ENCODE measurements at places on chromosomes 1 and 21.

DNA sequence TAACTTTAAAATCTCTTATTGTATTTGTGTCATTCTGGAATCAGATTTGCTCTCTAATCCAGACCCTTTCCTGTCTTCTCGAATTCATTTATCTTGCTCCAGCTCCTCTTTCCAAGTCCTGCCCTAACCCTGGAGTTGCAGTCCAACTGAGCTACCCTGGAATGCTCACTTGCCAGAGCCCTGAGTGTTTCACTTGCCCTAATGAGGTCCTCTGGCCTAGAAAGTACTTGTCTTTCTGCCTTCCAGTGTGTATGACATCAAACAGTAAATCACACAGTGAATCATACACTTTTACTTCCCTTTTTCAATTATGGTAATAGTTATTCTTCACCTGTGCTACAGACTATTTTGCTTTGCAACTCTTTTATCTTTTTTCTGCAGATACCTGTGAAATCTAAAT is 96.9 kb downstream of the NEK7 start:
- DNase-seq, result peak; percentile 21

DNA sequence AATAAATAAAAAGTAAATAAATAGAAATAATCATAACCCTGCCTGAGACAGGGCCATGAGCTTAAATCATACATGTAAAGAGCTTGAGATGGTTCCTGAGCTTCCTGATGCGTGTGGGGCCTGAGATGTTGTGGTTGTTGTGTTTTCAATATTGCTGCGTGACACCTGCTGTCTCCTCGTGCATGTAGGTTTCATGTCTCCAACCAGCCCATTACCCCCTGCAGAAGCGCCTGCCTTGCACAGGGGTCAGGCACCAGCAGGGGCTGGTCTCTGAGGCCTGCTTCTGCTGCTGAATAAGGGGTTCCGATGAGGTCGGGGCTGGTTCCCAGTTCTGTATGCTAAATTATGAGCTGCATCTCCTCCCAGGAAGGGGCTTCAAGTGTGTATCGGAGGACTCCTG is 15.9 kb downstream of the UMODL1 start:
- no peak for DNase-seq

DNA sequence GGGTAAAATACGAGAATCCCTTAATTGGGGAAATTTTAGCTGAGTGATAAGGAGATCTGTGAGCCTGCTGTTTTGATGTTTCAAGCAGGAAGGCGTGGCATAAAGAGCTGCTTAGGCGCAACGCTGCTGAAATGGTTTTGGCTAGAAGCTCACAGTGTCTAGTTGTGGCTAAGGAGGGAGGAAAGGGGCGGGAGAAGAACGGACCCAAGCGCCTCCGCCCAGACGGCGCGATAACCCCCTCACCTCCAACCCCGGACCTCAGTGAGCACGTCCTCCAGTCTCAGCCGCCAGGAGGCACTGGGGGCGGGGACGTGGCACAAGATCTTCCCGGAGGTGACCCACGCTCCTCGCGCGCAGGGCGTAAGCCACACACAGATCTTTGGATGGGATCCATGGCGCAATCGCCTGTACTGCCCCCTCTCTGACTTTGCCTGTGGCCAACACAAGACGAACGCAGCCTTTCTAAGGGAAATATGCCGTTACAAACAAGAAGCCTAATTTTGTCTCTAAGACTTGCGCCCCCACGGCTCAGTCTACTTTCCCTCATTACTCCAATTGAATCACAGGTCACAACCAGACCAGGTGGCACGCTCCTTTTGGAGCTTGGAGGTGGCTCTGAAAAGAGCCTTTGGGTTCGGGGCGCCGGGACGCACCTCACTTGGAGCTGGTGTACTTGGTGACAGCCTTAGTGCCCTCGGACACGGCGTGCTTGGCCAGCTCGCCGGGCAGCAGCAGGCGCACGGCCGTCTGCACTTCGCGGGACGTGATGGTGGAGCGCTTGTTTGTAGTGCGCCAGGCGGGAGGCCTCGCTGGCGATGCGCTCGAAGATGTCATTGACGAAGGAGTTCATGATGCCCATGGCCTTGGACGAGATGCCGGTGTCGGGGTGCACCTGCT is 23.4 kb upstream of the RNF187 start:
- DNase-seq, result peak; percentile 58

DNA sequence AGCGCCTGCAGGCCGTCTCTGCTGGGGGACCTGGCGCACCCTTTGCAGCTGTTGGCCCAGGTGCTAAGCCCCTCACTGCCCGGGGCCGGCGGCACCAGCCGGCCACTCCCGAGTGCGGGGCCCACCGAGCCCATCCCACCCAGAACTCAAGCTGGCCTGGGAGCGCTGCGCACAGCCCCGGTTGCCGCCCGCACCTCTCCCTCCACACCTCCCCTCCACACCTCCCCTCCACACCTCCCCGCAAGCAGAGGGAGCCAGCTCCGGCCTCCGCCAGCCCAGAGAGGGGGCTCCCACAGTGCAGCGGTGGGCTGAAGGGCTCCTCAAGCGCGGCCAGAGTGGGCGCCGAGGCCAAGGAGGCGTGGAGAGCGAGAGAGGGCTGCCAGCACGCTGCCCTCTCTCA is 177.8 kb upstream of the KAZN start:
- no peak for DNase-seq

- no peak for DNase-seq
Observed at GRCh38 chr1:10257851-10258250, 47.5 kb downstream of the KIF1B start.

DNA sequence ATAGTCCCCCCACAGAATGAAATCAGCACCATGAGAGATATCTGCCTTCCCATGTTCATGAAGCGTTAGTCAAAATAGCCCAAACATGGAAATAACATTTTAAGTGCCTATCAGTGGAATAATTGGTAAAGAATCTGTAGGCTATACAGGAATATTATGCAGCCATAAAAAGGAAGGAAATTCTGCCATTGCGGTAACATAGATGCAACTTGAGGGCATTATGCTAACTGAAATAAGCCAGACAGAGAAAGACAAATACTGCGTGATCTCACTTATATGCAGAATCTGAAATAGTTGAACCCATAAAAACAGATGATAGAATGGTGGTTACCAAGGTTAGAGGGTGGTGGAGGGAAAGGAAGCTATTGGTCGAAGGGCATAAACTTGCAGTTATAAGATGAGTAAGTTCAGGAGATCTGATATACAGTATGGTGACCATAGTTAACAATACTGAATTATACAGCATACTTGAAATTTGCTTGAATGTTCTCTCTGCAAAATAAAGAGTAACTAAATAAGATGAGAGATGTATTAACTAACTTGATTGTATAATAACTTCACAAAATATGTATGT is 699 bp upstream of the IL23R start:
- DNase-seq, result no peak

GRCh38 chr1:92795166-92795565 is 10.3 kb upstream of the EVI5 start:
- no peak for DNase-seq

GRCh38 chr1:65221638-65222339 is 73.8 kb downstream of the AK4 start:
- no peak for DNase-seq

DNA sequence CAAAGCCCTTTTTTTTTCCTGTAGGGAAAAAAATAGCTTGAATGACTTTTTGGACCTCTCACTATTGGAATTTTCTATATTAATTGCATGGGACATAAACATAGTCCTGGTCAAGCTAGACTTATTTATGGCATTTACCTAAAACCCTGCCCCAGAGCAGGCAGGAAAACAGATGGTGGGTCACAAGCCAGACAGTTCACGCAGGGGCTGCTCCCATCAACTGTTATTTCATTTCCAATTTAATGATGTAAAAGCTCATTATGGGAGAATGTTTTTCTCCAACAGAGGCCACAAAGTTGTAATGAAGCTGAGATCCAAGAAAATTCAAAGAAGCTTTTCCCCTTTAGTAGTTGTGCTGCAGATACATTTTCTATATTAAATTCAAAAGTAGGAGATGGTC is 99.2 kb downstream of the SGIP1 start:
- no peak for DNase-seq

DNA sequence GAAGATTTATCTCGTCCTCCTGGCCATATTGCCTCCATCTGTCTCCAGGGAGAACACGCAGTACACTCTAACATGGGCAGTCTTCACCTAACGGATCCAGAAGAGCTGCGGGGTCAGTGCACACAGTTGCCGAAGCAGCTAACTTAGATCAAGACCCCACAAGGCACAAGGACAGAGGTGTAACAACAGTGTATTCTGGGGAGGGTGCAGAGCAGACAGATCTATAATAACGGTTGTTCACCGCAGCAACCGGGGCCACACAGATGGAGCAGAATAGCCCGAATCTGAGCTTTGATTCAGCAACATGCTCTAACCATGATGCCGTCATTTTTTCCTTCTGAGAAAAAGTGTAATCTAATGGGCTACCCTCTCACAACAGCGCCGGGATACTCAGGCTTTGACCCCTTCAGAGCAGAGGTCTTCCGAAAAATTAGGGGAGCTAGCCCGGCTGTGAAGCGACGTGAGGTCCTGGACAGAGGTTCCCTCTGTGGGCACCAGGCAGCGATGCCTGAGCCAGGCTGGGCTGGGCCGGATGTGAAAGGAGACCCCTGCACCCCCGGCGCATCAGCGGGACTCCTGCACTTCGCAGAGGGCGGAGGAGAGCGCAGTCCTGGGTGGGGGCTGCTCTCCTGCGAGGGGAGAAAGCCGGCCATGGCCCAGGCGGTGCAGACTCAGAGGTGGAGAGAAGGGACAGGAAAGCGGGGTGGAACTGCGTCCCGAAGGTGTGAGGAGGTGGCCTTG is 57.5 kb downstream of the BCL9 start:
- DNase-seq, result peak; percentile 42

DNA sequence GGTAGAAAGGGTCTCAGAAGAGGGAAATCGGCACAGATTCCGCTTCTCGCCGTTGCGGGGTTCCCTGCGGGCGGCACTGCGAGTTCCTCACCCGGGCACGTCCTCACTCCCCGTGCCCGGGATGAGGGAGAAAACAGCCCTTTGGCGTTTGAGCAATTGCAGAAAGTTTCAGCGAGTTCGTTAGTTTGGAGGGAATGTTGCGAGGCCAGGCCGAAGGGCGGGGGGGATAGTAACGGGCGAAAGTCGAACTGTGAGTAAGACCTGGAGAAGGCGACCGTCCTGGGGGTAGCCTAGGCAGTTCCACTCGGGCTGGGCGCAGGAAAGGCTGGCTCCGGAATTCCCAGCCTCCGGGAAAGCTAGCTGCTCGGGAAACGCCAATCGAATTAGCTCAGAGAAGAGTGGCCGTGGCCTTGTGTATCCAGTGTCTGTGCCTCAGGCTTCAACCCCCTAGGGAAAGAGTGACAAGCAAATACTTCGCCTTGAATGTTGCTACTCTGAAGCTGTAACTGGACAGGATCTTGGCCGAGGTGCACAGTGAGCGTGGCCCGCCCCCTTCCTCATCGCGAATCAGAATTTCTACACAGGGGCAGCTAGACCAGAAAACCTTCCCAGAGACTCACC is 787 bp downstream of the PTGFR start:
- peak; percentile 47 for DNase-seq

- DNase-seq, result no peak
Observed at GRCh38 chr1:219913005-219913770, 15.2 kb downstream of the SLC30A10 start.

- no peak for DNase-seq
Observed at GRCh38 chr1:11638121-11638520, 16.1 kb downstream of the FBXO2 start.

DNA sequence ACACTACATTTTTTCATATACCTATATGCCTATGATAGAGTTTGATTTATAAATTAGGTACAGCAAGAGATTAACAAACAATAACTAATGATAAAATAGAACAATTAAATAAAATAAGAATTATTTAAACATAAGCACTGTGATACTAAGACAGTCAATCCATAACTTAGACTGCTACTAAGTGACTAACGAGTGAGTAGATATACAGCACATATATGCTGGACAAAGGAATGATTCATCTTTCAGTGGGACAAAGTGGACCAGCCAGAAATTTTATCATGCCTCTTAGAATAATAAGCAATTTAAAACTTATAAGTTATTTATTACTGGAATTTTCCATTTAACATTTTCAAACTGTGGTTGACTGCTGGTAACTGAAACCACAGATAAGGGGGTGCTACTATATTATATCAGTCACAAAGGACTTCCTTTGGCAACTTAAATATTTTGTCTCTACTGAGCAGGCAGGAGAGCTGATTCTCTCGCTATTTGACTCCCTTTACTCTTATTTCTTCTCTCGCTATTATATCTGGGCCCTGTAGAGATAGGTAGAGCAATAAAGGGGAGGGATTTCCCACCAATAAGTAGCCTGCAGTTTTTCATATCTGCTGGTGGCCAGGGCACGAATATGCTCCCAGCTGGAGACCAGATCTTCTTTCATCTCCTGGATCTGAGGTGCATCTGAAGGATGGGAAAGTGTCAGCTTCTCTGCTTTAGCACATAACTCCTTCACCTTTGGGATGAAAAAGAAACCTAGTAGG is 10.8 kb downstream of the SPTA1 start:
- no peak for DNase-seq

- no peak for DNase-seq
Observed at GRCh38 chr1:158274797-158275196, 14.9 kb upstream of the CD1C start.

DNA sequence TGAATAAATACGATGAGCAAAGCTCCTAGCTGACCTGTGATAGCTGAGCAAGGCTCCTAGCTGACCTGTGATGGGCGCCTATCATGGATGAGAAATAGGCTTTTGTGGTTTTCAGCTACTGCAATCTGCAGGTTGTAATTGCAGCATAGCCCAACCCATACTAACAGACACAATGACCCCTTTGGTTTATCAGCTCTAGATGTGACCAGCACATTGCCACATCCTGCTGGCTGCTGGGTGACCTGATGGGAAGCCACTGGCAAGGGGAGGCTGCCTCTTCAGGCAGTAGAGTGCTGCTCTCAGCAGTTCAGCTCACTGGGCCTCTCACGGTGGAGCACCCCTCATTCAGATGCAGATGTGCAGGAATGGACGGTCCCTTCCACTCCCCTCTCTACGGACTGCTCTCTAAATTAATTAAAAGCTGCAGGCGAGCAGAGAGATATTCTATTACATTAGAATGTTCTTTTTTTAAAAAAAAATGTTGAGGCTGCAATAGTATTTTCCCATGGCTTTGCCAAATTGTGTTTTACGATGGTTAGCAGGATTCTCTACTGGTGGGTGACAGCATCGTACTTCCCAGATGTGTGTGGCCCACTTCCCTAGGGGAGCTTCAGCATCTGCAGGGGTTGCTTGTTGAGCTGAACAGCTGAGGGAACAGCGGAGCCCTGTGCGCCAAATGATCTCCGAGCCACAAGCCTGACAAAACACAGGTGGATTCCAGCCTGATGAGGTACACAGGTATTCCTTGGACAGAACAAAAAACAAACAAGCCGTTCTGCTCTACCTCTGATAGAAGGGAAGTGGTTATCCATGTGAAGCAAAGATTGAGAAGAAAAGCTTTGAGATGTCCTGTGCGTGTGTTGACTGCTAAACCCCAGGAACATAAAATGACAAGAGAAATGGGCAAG is 65.0 kb downstream of the SYT6 start:
- no peak for DNase-seq

DNA sequence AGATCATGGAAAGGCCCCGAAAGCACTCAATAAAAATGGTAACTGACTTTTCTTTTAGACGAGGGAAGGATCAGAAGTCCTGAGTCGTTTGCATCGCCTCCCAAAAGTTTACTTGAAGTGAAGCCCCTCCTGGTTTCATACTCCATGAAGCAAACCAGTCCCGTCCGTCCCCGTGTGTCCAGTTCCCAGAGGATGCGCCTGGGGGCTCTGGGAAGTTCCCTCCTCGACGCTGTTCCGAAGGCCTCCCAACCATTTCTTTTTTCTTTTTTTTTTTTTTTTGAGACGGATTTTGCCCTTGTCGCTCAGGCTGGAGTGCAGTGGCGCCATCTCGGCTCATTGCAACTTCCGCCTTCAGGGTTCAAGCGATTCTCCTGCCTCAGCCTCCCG is 661 bp upstream of the OSCP1 start:
- no peak for DNase-seq

Measured in ACHN (cell line).